Aorta (tissue), 5 donors: ENCODE measurements at places on chromosomes 5 and 9. TPM values are rescaled to one million over a fixed set of nuclear protein-coding genes. Genes with fewer than 3 reads are reported as not detected.

Gene C9orf78
- 33.8 TPM for total RNA-seq

Gene IRGM
- 0.30 TPM for total RNA-seq

Gene ADAMTS13
- total RNA-seq: 3.6 TPM

Gene SH3GLB2
- total RNA-seq: 64.9 TPM

Gene MLANA
- not detected for total RNA-seq

GRCh38 chr5:157547941-157548512 lies 27.5 kb downstream of the ADAM19 start:
- no peak for DNase-seq

GRCh38 chr5:170773024-170773985 lies 10.2 kb upstream of the GABRP start:
- DNase-seq: no peak

DNA sequence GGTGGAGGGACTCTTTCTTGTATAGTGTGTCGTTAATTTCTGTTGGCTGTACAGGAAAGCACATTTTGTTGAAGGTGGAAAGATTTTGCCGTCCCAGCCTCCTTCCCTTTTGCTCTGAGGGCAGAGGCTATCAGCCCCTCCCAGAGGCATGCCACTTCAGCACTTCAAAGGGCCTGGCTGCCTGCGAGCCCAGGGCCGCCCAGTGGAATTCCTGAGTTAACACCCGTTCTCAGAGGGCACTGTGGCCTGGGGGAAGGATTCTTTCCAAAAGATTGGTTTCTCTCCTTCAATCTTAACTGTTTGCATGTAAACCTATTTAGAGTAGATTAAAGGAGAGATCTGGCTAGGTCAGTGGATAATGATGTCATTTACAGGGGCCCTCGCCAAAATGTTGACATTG lies 238.6 kb downstream of the FANCC start:
- DNase-seq: peak; percentile 48

DNA sequence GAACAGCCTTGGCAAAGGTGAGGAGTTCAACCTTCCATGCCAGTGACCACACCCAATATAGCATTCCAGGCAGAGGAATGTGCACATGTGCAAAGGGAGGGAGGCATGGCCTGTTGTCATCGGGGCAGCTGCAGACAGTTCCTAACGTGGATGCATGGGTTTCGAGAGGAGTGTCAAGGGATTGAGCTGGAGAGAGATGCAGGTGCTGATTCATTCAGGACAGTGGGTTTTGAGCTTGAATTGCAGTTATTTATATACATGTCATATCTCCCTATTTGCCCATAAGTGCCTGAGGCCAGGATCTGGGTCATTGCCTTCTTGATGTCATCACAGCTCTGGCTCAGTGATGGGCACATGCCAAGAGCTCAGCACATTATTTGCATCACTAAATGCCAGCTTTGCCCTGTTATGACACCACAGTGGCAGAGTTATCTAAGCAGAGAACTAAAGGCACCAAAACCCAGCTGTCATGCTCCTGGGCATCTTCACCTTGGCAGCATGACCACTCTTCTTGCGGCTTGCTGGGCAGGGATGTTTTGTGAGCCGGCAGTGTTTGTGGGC lies 278.0 kb downstream of the NTRK2 start:
- no peak for DNase-seq

- no peak for DNase-seq
Observed at GRCh38 chr5:20604992-20605391, 617.0 kb upstream of the CDH18 start.

DNA sequence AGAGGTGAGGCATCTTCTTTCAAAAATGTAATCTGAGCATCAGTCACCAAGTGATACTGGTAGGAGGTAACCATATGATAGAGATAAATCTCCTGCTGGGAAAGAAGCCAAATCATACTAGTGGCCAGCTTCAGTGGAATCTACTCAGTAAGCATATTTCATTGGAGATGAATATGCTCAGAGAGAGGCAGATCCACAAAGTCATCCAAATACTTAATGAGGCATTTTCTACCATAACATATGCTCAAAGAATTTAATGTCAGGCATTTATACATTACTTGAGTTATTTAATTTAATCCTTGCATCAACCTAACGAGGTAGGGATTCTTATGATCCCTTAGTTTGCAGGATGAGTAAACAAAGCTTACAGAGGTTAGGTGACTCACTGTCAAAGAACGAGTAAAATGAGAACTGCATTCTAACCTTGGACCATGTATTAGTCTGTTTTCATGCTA lies 50.9 kb upstream of the DMRTA1 start:
- DNase-seq: no peak

DNA sequence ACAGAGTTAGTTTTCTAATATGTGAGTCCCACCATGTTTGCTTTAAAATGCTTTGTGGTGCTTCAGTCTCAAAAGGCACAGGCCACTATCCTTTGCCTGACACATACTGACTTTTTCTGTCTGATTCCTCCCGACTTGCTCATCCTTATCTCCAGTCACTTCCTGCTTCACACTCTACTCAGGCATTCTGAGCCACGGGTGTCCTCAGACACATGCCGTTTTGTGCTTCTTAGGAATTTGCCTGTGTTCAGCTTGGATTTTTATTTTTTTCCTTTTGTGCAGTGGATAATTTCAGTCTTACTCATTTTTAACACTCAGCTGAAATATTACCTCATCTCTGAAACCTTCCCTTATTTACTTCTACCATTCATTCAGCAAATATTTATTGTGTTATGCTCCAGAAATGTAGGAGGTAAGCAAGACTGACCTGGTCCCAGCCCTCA lies 54.1 kb downstream of the MAN2A1 start:
- no peak for DNase-seq

DNA sequence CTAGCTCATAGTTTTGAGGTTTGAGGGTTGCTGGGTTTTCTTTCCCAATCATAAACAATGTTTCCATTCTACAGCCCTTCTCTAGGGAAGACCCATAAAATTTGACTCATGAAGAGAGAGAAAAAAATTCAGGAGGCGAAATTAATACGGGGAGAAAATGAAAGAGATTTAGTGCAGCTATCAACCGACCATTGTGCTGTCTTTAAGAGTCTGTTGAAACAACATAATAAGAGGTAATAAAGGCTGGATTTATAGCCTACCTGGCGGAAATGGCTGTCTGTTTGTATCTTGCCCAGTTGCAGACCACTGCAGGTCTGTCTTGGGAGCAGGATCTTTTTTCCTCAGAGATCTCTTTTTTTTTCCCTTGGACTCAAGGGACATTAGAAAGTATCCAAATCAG lies 66.9 kb downstream of the TLR4 start:
- no peak for DNase-seq
